T-helper 9 cell (primary cell): ENCODE measurements at places on chromosomes 7 and 10.

GRCh38 chr10:89959433-89960110 lies 258.2 kb downstream of the KIF20B start:
- DNase-seq = no peak

DNA sequence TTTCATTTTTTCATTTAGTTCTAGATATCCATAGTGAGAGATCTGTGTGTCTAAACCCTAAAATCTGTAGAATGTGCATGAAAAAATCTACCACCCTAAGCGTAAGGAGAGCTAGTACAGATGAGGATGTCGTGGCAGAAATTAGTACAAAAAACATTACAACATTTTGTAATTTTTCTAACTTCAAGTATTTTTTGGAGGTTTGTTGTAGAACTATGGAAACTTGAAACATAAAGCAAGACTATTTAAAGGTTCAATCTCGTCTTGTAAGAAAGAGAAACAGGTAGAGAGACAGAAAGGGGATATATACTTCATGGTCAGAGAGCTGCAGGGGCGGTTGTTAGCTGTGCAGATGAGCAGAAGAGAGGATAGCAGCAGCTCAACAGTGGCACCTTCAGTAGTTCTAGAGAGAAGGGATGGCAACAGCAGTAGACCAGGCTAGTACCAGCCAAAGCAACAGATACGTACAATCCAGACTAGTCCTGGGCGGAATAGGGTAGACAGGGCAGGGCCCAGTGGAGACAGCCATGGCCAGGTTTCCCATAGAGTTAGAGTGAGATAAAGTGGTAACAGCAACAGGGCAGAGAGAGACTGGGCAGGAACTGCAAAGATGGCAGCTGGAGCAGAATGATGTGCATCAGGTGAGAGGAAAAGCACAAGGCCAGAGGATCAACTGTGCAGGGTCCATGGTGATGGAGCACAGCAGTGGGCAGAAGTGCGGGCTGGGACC lies 145.2 kb downstream of the FRMD4A start:
- peak; percentile 12 for DNase-seq

DNA sequence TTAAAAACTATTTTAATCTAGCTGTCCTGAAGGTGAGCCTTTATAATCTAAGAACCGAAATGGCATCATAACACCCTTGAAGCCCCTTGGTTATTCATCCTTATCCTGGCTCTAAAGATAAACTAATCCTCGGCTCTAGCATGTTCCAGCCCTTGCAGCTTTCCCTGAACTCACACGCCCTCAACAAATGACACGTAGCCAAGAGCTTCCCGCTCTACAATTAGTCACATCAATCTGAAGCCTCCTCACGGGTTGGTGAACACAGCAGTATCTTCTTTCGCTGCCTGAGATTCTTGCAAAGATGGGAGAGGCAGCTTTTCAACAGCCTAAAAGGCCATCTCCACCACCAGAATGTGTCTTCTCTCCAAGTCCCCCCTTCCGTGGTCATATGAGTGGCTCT lies 4.1 kb downstream of the FRMD4A start:
- no peak for DNase-seq

- DNase-seq = no peak
These were observed 240.0 kb downstream of the SDHAF3 start for GRCh38 chr7:97357459-97357858.

DNA sequence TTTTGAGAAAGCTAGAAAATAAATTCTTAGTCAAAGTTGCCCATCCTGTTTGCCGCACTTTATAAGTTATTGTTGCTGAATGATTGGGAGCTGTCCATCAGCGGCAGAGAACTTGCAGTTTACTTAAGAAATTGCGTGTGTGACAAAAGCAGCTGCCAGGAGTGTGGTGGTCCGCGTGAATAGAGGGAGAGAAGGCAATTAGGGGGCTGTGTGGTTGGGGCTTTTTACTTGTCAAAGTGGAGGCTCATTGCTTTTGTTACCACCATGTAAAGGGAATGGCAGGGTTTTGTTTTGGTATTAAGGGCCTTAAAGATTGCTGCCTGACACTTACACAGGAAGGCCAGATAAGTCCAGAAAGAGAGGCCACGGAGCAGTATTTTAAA lies 177.8 kb downstream of the TCF7L2 start:
- no peak for DNase-seq

DNA sequence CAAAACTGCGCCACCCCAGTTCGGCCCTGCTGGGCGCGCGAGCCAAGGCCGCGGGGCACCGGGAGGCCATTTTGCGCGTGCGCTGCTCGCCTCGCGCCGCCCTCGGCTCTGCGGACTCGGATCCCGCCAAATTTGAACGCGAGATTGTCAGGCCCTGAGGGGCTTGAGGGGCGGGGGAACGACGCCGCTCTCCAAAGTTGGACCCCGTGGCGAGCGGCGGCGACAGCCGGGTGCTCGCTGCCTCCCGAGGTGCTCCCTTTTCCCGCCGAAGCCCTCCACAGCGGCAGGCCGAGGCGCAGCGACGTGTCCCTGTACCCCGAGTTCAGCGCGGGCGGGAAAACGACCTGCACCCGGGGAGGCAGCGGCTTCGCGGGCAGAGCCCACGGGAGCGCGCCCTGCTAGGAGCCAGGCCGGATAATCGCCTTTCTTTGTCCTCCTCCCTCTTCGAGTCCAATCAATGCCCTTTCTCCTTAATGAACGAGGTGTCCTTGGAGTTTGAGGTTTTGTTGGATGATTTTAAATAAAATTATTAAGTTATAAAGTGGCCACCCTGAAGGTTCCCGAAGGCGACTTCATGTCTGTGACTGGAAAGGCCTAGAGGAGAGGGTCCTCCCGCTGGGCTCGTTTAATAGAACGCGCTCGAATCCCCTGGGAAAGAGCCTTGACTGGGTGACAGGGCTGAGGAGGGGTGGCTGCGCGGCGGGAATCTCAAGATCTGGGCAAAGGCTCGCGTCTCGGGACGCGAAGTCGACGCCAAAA lies 10.7 kb upstream of the SPAG6 start:
- no peak for DNase-seq

DNA sequence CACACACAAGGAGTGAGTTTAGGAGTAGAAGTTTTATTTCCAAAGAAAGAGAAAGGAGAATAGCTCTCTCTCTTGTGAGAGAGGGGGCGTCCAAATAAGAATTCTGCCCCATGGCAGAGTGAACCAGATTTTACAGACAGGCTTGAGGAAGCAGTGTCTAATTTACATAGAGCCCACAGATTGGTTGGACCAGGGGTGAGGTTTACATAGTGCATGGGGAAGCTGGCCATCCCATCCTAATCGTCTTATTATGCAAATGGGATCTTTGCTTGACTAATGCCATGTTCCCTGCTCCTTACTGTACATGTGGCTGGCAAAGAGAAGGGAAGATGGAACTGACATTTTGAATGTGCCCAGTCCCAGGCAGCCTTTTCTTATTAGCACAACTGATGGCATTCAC lies 60.0 kb upstream of the ACSM6 start:
- no peak for DNase-seq

DNA sequence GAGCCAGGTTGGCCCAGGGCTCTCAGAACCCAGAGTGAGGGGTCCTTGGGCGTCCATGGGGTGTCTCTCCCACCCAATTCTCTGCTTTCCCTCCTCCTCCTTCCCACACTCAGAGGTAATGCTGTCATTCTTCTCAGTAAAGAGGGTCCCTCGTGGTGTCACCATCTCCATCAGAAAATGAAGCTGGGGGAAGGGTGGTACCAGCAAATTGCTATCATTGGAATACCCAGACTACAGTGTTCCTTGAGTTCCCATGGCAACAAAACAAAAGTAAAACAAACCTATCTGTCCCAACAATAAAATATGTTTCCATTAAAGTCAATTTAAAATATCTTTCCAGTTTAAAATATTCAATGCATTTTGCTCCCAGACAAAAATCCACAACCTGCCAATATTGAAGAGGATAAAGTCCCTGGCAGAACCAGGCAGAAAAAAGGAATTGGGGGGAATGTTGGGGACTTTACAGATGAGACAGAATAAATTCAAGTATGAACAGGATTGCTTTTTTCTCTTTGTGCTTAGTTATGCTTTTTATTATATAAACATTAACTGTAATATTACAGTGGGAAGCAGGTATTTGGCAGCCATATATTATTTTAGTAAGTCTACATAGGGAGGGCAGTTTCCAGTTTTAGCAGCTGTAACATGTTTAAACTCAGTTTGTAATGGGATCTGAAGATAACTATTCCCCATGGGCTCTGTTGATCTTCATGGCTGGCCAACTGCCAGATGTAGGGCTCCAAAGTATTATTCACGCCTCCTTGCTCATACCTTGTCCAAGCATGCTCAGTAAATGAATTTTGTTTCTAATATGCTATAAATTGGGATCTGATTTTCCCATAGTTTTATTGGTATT lies 182.1 kb downstream of the ARID5B start:
- DNase-seq = no peak

DNA sequence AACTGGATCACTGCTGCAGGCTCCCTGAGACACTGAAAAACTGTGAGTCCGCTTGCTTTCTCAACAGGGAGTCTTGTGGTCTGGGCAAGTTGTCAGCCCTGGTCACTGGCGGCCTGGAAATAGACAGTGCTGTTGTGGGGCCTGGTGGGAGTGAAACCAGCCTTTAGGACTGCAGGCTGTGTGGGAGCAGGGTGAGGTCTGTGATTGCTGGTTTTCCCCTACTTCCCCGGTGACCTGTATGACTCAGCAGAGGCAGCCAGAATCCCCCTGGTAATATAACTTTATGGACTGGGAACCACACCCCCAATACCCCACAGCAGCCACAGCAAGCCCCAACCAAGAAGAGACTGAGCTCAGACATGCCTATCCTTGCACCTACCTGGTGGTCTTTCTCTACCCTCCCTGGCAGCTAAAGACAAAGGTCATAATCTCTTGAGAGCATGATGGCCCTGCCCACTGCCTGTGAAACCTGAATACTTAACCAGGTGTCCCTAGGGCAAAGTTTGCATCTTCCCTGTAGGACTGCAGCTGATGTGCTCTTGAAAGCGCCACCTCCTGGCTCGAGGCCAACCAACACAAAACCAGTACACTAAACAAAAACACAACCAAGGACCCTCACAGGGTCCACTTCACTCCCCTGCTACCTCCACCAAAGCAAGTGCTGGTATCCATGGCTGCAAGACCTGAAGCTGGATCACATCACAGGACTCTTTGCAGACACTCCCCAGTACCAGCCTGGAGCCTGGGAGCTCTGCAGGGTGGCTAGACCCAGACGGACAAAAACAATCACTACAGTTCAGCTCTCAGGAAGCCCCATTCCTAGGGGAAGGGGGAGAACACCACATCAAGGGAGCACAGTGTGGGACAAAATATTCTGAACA lies 7.2 kb upstream of the ADAM22 start:
- DNase-seq = no peak

DNA sequence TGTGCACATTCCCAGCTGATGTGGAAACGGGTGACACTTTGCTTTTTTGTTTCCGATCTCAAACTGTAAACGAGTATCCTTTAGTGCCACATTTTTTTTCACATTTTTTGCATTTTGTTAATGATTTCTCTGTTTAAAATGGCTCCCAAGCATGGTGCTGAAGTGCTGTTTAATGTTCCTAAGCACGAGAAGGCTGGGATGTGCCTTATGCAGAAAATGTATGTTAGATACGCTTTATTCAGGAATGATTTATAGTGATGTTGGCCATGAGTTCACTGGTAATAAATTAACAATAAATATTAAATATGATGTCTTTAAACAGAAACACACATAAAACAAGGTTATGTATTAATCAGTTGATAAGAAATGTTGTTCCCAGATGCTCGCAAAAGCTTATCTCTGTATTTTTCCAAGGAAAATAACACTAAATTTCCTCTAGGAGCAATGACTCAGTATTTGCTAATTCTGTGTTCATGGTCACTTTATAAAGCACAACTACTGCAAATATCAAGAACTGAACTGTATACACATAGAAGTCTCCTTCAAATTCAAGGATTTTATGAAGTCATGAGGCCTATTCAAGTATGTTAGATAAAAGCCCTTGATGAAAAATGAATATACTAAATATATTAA lies 305.9 kb upstream of the SMIM30 start:
- DNase-seq = no peak

GRCh38 chr10:74557098-74557497 lies 269.3 kb upstream of the KAT6B start:
- DNase-seq = no peak

DNA sequence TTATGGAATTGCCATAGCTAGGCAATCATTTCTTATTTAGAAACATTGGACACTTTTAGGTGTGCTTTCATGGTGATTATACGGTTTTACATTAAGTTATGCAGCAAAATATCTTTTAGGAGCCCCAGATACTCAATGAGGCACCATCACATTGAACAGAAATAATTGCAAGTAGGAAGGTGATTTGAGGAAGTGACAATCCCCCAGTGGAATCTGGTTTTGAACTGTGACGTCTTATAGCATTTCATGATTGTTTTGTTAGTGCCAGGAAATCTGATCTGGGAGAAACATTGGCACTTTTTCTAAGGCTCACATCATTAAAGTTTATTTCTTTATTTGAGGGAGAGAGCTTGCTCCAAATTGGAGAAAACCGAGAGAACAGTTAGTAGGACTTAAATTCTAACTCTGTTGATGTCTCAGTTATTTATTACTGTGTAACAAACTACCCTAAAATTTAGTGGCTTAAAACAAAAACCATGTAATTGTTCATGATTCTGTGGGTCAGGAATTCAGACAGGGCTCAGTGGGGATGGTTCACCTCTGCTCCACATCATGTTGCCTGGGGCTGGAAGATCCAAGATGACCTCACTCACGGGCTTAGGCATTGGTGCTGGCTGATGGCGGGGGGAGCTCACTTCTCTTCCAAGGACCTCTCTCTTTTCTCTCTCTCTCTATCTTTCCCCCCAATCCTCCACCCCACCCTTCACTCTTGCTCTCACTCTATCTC lies 78.2 kb upstream of the STEAP1B start:
- DNase-seq = no peak

DNA sequence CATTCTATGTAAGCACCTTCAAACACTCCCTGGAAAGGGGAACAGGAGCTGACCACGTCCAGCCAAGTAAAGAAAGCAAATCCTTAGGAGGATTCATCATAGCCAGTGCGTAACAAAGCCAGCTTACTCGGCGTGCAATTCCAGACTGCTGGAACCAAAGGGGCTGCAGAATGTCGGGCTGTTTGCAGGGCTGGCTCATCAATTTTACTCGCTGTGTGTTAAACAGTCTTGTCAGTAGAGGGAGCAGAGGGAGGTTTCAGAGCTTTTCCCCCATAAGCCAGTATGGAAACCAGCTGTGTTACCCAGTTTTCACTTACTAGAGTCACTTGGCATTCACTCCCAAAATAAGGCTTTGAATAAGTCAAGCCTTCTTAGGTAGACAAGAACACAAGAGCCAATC lies 127.1 kb downstream of the KMT2E start:
- no peak for DNase-seq

DNA sequence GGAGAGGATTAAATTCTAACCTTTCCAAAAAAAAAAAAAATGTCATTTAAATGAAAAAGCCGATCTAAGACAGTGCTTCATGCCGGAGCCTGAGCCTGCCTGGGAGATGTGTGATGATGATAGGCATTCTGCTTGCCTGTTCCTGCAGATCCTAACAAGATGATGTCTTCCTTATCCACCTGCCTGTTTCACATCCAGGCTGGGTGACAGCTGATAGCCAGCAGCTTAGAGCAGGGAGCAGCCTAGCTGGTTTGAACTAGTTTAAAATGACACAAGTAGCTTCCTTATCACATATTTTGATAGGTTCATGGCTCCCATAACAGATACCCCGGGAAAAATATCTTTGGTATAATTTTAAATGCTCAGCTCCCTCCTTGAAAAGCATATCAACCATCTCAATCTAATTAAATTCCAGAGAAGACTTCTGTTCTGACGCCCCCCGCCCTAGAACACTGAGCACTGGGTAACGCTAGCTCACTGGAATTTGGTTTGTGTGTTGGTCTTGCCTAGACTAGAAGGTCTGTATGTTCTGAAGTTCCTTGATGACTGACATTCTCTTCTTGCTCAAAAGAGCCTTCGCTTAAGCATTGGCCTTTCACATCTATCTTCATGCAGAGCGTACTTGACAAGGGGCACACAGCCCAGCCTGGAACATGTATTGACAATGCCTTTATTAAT lies 96.9 kb upstream of the FGFR2 start:
- no peak for DNase-seq
